ENCODE measurements at places on chromosomes 16 and 17. TPM values are rescaled to one million over a fixed set of nuclear protein-coding genes. Genes with fewer than 3 reads are reported as not detected.

DNA sequence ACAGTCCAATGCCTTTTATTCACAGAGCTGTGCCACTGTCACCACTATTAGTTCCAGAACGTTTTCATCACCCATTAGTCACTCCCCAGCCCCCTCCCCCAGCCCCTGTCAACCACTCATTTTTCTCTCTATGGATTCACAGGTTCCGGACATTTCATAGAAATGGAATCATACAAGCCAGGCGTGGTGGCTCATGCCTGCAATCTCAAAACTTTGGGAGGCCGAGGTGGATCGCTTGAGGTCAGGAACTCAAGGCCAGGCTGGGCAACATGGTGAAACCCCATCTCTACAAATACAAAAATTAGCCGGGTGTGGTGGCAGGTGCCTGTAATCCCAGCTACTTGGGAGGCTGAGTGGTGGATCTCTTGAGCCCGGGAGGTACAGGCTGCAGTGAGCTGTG, 759 bp upstream of the PAM16 start:
- DNase-seq, result no peak

DNA sequence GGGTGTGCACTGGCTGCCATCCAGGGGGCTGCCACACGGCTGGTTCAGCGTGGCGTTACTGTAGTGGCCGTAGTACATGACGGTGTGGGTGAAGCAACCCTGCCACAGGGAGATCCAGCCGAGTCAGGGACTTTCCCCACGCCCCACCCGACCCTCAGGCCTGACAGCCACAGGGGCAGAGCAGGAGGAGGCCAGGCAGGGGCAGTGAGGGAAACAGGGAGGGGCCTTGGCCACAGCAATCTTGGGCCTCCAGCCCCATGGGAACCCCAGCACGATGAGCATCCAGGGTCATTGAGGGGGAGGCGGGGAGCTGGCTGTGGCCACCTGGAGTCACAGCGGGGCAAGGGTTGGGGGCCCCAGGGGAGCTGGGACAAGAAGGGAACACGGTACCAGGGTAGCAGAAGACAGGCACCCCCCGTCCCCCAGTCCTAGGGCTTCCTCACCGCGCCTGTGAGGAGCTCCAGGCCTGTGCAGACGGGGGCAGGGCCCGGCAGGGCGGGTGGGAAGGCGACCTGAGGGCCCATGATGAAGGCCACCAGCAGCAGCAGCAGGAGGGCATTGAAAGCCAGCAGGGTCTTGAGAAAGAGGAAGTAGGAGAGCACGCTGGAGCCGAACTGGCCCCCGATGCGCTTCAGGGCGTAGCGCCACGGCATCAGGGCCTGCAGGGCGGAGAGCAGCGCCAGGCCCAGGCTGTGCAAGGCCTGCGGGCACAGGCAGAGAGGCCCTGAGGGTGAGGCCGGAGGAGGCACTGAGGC, 4.3 kb downstream of the TMC6 start:
- no peak for DNase-seq

OR1F1 gene
- total RNA-seq, result 0.96 TPM

DNA sequence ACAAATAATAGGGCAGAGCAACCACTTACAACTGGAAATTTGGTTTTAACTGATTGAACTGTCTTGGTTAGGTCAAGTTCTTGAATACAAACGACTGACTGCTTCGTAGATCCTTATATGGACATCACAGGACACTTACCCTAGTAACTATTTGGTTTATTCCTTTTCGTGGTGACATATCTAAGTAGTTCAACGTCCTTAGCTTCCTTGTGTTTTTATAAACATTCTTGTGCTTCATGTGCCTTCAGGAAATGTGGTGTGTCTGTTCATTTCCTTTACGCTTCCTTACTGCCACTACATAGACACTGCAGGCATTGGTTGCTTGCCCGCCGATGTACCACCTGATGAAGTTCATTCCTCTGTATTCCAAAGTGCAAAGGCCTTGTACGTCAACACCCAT, 59.3 kb downstream of the USP10 start:
- no peak for DNase-seq

TPSG1 gene
- total RNA-seq, result not detected

FBXW10B gene
- 2.4 TPM for total RNA-seq

GRCh38 chr16:88453611-88454522, 787 bp downstream of the ZFPM1 start:
- peak; percentile 40 for DNase-seq

GRCh38 chr16:22189473-22190080, 16.5 kb upstream of the EEF2K start:
- peak; percentile 61 for DNase-seq

- DNase-seq, result no peak
These were observed 375.0 kb upstream of the EEF2KMT start for GRCh38 chr16:5472552-5472951.

- DNase-seq, result no peak
These were observed 348.0 kb downstream of the SOX9 start for GRCh38 chr17:72468841-72469240.

OR2C1 gene
- total RNA-seq, result 3.6 TPM

DNA sequence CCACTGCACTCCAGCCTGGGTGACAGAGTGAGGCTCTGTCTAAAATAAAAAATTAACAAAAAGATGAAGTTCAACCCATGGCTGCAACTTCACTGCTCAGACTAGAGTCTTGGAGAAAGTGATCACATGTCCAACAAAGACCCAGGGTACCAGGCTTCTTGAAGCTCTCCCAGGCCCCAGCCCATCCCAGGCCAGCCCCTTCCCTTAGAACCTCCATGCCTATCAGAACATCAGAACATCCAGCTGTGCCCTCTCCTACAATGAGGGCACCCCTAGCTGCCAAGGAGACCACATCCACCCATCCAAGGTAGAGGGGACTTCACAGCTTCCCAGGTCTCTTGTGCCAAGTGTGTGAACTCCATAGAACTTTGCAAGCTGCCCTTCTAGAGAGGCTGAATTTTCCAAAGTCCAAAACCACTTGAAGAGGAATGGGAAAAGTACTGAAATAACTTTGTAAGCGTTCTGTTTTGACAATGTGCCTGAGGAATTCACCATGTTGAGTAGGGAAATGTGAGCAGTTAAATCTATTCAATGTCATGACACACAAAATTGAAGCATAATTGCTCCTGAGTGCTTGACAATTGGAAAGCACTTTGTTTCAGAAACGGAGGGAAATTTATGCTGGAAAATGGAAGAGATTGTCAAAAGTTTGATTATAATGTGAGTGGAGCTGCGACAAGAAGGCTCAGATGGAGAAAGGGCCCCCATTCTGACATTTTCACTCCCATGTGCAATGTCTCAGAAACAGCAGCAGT, 230.4 kb downstream of the ZNF423 start:
- no peak for DNase-seq

GRCh38 chr16:17125671-17126070, 345.1 kb downstream of the XYLT1 start:
- DNase-seq, result no peak

DNA sequence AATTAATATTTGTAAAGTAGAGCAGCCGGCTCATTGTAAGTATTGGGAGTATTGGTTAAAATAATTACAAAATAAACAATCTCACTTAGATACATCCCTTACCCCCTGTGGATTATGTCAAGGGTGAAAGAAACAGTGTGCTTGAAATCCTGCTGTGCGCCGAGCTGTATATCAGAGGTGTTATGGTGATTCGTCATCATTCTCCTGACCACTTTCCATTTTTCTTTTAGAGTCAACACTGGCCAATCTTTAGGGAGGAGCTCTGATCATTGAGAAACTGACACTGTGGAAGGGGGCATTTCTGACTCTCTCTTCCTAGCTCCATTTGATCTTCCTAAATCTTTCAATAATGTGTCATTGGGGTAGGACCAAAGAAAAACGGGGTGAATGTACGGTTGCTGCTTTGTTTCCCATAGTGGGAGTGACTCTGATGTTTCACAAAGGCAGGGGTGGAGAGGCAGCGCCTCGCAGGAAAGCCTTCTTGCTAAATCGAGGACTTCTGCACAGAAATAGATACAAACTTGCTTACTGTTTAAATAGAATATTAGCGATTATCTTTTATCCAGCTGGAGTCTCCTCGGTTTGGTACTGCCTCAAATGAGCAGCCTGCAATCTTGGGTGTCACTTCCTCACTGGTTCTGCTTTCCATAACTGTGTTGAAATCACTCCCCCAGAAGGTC, 123.4 kb downstream of the PRKCB start:
- DNase-seq, result no peak

SPAG7 gene
- total RNA-seq, result 40.2 TPM

DNA sequence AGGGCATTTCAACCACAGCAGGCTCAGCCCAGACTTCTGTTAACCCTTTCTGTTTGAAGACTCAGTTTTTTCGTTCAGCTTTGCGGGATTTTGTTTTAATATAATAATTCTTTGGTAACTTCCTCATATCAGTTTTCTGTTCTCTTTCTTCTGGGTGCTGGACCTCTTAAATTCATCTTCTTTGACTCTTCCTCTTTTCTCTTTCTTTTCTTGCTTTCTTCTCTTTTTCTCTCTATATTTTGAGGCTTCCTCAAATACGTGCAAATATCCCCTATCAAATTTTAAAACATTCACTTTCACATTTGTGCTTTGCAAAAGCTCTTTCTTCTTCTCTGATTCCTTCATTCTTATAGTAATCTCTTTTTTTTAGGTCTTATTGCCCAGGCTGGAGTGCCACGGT, 136.3 kb downstream of the HS3ST3B1 start:
- DNase-seq, result no peak

DNA sequence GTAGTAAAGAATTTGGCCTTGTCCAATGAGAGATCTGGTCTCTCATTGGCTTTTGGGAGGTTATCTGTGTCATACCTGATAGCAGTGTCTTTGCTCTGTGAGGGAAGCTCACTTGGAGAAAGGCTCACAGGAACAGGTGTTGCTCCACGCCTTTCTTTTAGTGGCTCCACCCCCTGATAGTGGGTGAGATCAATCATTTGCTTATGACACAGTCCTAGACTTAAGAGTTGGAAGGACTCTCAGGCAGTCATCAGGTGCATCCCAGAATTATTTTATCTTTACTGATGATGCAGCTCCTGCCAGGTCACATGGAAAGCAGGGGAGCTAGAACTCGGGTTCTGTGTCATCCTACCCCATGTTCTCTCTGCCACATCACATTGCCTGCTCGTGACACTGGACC, 59.3 kb downstream of the CENPV start:
- DNase-seq, result no peak

FSCN2 gene
- total RNA-seq, result 2.2 TPM

GRCh38 chr17:40322358-40323315, 13.7 kb downstream of the RARA start:
- DNase-seq, result peak; percentile 83

GRCh38 chr17:17297217-17297616, 6.0 kb upstream of the NT5M start:
- no peak for DNase-seq

MRC2 gene
- total RNA-seq, result 374 TPM

GRCh38 chr16:86669937-86670749, 91.8 kb downstream of the FOXL1 start:
- DNase-seq, result peak; percentile 7

GRCh38 chr17:81251094-81251708, 12.1 kb downstream of the NDUFAF8 start:
- no peak for DNase-seq

- DNase-seq, result no peak
These were observed 818 bp downstream of the DPH1 start for GRCh38 chr17:2030779-2031163.

- DNase-seq, result no peak
These were observed 1.8 kb downstream of the MRPL28 start for GRCh38 chr16:368388-369158.

- no peak for DNase-seq
These were observed 21.2 kb downstream of the CRISPLD2 start for GRCh38 chr16:84840687-84841627.

DNA sequence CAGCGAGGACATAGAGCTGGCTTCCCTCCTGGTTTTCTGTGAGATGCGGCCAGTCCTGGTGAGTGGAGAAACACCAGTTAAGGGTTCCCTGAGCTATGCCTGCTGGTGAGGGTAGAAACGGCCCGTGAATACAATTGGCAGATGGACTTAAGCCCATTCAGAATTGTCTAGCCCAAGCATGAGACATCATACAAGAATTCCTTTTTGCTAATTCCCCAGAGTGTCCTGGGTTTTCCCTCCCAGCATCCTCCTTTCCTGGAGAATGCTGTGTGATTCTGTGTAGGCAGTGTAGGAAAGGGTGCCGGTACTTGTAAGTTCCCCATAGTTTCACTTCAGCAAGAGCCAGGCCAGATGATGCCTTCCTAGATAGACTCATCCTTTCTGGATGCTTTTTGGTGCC, 65.1 kb downstream of the SDR42E1 start:
- DNase-seq, result no peak

SLFN12L gene
- total RNA-seq, result 8.4 TPM

DNA sequence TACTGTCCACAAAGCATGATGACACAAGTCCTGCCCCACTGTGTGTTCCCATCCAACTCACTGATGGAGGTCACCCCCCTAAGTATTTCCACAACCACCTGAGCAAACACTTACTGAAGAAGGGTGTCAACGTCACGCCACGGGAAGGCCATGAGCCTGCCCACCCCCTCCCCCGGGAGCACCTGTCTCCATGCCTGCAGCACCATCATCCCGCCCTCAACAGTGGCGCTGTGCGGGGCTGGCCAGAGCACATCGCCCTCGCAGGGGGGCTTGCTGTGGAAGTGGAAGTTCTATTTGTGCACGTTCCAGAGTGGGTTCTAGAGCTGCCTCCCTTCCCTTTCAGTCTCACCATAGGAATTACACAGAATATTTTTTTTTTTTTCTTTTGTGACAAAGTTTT, 4.3 kb upstream of the MBTPS1 start:
- DNase-seq, result no peak

GRCh38 chr17:75927286-75927922, 13.4 kb downstream of the FBF1 start:
- DNase-seq, result no peak

- peak; percentile 24 for DNase-seq
These were observed 12.4 kb downstream of the TEX14 start for GRCh38 chr17:58679263-58680037.

GNAO1 gene
- total RNA-seq, result 7.9 TPM

DNA sequence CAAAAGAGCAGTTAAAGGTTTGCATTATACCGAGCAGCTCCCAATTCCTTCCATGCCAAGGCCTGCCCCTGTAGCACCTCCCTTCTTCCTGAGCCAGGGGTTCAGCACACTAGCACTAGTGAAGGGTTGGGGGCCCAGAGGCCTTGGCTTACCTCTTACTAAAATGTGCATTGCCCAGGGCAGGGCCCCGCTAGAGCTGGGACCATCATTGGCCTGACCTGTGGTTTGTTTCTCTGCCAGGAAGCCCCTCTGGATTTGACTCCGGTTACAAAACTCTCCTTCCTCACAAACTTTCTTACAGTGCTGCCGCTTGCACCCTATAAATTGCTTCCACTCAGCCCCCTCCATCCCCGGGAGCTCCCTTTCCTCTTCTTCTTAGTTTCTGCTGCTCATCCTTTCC, 33.8 kb downstream of the MPRIP start:
- no peak for DNase-seq

- no peak for DNase-seq
These were observed 240 bp downstream of the WBP2 start for GRCh38 chr17:75854881-75855309.

IGF2BP1 gene
- 9.4 TPM for total RNA-seq

- no peak for DNase-seq
These were observed 427.1 kb downstream of the GRIN2A start for GRCh38 chr16:9755081-9755480.

GRCh38 chr17:61400717-61401388, 1.2 kb downstream of the TBX2 start:
- DNase-seq, result no peak

RASL10B gene
- total RNA-seq, result 14.7 TPM
